ENCODE measurements at places on chromosomes 2 and 18.

DNA sequence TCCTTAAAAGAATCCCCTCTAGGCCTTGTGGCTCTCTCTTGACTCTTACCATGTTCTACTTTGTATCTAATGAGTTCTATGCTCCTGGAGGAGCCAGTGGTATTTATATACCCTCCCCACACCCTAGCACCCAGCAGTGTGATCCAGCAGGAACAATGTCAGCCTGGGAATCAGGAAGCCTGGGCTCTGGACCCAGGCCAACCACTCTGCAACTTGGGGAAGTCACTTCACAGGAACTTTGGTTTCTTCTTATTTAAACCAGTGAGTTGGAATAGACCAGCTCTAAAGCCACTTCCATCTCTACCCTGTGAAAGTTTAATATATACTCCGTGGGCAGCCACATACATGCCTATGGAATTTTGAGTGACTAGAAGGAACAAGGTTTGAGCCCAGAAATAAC is 11.6 kb upstream of the SPTBN1 start:
- DNase-seq = no peak

GRCh38 chr2:42150159-42150558 is 19.0 kb upstream of the EML4 start:
- DNase-seq = no peak

DNA sequence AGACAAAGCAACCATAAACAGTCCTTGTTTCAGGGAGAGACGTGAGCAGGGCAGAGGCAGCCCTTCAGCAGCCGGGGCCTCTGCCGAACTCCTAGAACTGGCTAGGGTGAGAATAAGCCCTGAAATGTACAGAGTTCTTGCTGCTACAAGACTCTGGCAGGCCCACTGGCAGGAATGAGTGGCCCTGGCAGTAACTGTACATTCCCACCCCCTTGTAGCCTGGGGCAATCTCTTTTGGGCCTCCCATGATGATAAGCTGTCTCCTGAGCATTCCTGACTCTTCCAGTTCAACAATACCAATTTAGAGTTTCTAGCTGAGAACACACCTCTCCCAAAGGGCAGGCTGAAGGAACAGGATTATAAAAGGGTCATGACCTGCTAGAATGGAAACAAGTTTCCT is 54.3 kb downstream of the HAUS1 start:
- no peak for DNase-seq

GRCh38 chr2:42925742-42926433 is 133.5 kb upstream of the HAAO start:
- peak; percentile 67 for DNase-seq

- DNase-seq = no peak
Measured at GRCh38 chr2:96265349-96265839, 403 bp downstream of the TMEM127 start.

DNA sequence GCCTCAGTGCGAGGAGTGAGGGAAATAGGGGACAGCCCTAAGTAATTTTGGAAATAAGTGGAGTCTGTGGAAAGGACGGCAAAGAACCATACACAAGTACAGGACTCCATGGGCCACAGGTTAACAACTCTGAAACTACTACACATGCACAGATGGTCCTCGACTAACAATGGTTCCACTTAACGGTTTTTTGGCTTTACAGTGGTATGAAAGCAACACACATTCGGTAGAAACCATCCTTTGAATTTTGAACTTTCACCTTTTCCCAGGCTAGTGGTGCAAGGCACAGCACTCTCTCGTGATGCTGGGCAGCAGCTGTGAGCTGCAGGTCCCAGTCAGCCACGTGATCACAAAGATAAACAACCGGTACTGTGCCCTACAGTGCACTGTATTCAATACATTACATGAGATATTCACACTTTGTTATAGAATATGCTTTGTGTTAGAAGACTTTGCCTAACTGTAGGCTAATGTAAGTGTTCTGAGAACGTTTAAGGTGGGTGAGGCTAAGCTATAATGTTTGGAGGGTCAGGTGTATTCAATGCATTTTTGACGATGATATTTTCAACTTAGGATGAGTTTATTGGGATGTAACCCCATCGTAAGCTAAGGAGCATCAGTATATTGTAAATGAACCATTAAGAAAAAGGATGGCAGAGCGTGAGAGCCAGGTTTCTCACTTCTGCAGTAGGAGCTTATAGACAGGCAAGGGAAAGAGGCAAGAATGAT is 44.6 kb downstream of the TBC1D8 start:
- no peak for DNase-seq

GRCh38 chr2:14902953-14903352 is 270.4 kb downstream of the LRATD1 start:
- DNase-seq = no peak

DNA sequence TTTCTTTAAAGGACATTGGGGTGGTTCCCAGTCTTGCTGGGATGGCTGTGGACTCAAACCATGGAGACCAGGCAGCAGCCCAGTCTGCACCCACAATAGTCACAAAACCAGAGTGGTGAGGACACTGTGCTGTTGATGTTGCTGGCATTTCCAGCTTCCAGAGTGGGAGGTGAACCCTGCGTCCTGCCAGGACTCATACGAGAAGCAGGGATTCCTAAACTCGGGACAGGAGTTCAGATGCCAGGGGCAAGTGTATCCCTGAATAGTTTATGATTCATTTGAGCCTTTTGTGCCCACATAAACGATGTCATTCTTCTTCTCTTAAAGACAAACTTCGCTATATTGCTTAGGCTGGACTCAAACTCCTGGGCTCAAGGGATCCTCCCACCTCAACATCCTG is 62.8 kb downstream of the TCF7L1 start:
- DNase-seq = no peak

- DNase-seq = no peak
Measured at GRCh38 chr2:111182121-111182520, 61.4 kb downstream of the BCL2L11 start.

DNA sequence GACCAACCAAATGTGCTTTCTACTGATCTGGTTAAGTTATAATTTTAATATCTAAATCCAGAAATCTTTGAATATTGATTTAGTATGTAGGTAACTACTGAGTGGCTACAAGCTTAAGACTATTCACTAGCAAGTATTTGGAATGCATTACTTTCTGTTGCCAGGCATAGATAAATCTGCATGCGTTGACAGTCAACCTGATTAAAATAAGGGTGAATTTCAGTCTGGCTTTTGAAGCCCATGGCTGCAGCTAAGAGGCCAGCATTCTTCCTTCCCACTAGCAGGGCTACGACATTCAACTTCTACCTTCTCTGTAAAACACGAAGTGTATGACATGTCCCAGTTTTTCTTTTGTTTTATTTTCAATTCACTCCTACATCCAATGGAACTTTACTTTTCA is 340.6 kb downstream of the EPHA4 start:
- no peak for DNase-seq

GRCh38 chr2:202018950-202019349 is 14.7 kb upstream of the FZD7 start:
- DNase-seq = no peak

- no peak for DNase-seq
Measured at GRCh38 chr2:45890819-45891218, 239.3 kb downstream of the PRKCE start.

DNA sequence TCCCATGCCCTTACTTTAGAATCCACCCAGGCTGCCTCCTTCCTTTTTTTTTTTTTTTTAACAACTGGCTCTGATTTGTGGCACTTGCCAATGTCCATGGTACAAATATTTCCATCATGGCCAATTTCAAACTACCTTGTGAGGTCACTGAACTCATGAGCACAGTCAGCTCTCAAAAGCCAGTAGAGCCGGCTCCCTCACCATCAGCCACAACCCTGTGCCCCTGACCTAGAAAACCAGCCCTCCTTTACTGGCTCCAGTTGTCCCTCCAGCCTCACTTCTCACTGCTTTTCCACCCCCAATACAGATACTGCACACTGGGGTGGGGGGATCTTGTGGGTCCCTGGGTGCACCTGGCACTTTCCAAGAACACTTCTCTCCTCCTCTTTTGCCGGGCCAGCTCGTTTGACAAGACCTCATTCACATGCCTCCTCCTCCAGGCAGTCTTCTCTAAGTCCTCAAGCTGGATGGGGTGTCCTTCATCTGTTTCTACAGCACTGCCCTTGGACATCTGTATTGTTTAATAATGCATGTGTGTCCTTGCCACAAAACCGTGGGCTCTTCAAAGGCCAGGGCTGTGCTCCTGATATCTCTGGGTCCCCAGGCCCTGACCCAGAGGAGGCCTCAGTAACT is 35.5 kb downstream of the SDC1 start:
- no peak for DNase-seq

DNA sequence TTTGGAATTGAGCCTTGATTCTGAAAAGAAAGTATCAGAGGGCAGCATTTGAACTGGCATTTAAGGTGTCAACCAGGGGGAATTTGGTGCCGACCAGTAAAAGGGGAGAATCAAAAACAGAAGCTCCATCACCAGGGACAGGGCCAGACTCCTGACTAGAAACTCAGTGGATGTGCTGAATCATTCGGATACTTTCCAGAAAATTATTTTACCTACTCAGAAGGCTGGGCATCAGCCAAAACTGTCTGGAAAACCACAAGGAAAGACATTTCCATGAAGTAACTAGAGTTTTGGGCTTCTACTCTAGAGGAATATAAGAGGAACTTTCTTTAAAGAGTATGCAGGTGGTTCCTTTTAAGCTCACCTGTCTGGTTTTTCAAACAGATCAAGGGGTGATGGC is 756.6 kb downstream of the RNF144A start:
- DNase-seq = no peak

DNA sequence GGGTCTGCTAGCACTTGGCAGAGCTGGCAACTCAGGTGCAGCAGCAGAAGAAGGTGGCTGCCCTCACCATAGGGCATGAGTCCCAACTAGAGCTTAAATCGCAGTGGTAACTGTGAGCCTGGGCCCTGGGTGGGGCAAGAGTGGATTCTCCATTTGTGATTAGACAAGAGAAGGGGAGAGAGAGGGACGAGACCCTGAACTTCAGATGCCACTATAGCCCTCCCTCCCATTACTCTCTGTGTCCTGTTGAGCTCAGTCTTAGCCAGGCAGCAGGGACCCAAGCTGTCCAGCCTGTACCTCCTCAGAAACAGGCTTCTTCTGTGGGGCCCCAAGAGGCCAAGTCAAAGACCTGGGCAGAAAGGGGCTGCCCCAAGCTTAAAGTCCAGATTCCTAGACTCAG is 69.7 kb upstream of the B3GNT7 start:
- DNase-seq = no peak

DNA sequence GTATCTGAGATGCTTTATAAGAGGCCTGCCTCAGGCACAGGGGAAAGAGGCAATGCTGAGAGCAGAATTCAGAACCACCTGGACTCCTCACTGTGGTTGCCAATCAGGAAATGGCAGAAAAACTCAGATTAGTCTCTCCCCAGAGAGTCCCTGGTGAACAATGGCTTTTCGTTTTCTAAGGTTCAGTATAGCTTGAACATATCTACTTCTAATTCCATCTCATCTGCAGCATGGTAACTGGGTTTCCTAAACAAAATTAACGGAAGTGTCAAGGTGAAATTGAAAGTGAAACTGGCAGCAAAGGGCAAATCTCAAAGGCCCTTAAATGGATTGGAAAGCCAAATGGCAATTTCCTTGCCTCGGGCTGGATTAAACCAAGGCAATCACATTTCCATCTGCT is 480.2 kb upstream of the ACVR2A start:
- no peak for DNase-seq

- no peak for DNase-seq
Measured at GRCh38 chr18:55264108-55264507, 304.8 kb upstream of the CCDC68 start.

- no peak for DNase-seq
Measured at GRCh38 chr2:100110614-100111000, 31.8 kb downstream of the AFF3 start.

DNA sequence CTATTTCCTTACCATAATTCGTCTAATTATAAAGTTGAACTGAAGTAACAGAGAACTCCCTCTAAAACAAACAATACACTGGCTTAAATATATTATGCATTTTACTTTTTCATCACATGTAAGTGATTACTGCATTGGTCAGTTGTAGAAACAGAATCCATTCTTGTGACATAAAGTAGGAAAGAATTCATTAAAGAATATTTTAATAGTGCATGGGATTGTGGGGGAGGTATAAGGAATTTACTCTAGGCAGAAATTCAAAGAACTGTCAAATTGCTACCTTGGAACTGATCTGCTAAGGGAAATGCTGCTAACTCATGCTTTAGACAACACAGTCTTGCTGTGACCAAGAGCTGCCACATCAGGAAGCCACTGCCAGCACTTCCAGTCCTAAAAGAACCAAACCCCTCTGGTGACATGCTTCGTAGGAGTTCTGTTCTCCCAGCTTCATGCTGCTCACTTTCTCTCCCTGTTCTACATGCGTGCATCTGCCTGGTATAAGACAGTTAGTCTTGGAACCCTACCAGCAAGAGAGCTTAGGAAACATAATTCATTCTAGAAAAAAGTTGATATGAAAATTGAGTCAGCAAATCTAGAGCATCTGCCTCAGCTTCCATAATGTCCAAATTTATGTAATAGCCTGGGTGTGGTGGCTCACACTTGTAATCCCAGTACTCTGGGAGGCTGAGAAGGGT is 1137.6 kb upstream of the NXPH2 start:
- DNase-seq = no peak

- no peak for DNase-seq
Measured at GRCh38 chr2:169718930-169719504, 14.6 kb upstream of the KLHL23 start.

DNA sequence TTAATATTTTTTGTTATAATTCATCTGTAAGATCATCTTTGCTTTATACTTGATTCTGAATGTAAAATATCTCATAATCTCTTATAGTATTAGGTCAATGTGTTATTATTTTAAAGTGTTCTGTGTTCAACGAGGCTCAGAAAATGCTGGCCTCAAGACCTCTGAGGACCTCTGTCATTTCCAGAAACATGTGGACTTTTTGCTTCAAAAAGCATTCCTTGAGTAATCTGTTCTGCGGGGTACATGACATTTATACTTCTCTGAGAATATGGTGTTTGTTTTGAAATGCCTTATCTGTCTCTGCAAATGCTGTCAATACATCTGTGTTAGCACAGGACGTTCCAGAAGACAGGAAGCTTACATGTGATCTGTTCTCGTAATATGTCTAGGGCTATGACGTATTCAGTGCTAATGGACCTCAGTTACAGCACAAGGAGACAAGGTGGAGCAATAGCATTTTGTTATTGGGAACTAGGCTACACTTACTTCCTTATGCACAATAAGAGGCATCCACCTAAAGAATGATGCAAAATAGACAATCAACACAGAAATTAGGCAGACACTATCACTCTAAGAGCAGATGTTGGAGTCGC is 37.6 kb upstream of the IL1RL1 start:
- DNase-seq = no peak

DNA sequence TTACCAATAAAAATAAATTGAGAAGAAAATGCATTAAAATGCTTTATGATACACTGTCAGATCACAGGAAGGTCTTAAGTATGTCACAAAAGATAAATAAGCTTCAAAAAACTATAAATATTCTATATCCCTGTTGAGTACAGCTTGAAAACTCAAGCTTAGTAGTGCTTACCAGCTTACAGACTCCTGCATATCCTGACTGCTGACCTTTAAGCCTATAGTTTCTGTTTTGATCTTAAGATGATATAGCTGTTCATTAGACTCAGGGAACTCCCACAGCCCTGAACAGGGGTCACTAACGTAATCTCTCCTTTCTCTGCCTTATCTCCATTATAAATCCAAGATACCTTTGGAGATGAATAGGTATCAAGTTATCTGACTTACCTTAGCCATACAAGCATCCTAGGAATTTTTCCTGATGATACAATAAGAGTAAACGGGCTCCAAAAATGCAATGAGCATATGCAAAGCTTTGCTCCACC is 93.7 kb upstream of the RBBP8 start:
- no peak for DNase-seq

- no peak for DNase-seq
Measured at GRCh38 chr2:36792951-36793350, 96.4 kb downstream of the VIT start.

All from left hindlimb (tissue), 1 donor.